ENCODE measurements at places on chromosomes 6 and 20.

- no peak for DNase-seq
These were observed 11.5 kb downstream of the RIOK1 start for GRCh38 chr6:7401075-7401474.

- DNase-seq, result no peak
These were observed 11.1 kb upstream of the ARFGEF2 start for GRCh38 chr20:48910347-48910781.

DNA sequence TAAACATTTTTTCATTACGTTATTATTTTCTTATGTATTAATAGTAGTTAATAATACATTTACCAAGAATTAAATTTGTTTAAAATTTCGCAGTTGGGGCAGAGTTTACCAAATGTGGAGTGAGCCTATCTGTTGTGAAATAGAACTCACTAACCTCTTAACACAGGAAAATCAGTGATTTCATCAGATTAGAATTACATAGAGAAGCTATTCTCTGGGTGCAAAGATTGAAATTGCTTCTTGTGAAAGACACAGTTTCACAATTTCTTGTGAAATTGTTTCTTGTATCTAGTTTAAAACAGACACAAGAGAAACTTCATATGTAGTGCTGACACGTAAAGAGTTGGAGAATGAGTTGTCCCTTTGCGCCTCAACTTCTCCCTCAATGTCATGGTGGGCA lies 69.4 kb upstream of the PRL start:
- DNase-seq, result no peak

GRCh38 chr6:72524011-72524645 lies 97.7 kb upstream of the KCNQ5 start:
- DNase-seq, result no peak

DNA sequence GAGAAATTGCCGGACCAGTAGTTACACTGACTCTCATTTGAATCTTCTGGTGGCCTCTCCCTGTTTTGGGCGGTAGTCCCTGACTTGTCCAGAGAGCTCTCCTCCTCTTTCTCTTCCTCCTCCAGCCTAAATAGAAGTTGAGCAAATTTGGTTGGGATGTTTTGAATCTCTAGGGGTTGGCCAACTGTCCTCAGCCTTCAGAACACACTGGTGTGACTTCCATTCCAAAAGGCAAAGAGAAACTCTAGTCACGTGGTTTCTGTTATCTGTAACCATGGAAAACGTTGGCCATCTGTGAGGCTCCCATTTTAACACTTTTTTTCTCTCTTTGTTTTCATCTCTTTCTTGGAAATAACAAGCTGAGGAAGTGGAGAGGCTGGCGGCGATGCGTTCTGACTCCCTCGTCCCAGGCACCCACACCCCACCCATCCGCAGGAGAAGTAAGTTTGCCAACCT lies 275.3 kb downstream of the TBC1D7 start:
- DNase-seq, result no peak

DNA sequence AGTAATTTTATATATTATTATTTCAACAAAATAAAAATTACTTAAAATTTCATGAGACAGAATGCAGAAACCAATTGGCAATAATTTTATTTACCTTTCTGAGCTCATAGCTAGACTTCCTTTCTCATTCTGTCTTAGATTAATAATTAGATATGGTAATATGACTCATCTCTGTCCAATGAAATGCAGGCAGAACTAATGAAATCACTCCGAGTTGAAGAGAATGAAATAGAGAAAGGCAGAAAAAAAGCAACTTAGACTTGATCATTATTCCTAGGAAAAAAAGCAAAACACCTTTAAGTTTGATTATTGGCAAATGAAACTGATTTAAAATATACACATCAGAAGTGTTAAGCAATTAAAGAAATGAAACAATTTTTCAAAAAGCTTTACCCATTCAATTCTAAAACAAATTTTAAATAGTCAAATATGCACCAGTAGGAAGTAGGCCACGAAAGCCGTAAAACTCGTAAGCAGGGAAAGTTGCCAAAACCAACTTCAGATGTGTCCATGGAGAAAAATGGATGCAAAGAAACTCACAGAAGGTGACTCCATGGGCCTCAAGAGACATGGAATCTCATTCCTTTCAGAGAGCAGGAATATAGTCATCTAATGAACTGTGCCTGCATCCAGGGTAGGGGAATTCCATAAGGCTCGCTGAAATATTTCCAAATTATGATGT lies 293.8 kb upstream of the RGS17 start:
- no peak for DNase-seq

DNA sequence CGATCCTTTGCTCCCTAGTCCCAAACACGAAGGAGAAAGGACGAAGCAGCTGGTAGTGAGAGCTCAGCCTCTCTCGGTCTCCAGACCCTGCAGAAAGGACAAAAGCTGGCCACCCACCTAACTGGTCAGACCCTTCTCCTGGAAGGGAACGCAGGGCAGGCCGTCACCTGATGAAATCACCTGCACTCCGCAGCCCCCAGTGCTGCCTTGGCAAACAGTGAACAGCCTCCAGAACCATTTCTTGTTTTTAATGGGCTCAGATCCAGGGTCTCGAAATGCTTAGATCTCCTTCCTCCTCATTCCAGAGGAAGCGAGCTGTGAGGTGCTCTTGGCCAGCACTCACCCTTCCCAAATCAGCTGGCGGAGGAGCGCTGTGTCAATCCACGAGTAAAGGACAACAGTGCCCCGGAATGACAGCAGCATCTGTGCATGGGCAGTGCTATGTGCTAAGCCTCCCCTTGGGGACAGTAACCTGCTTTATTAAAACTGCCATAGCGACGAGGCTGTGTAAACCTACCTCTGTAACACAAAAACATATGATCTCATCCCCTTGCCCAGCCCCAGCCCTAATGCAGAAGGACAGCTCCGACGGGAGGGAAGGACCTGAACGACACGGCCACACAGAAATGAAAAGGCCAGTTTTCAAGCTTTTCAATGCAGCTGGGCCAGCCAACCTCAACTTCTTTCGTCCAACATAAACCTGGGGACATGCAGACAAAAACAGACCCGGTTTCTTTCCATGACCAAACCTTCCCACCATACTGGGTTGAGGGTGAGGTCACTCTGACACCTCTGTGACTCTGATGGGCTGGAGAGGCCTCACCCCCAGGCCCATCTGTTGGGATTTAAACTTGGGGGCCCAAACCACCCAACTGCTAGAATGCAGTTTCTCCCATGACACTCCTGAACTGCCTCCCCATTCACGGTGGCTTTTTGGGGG lies 43.3 kb downstream of the SULF2 start:
- DNase-seq, result no peak

- no peak for DNase-seq
These were observed 175.8 kb downstream of the ISM1 start for GRCh38 chr20:13396826-13397225.

DNA sequence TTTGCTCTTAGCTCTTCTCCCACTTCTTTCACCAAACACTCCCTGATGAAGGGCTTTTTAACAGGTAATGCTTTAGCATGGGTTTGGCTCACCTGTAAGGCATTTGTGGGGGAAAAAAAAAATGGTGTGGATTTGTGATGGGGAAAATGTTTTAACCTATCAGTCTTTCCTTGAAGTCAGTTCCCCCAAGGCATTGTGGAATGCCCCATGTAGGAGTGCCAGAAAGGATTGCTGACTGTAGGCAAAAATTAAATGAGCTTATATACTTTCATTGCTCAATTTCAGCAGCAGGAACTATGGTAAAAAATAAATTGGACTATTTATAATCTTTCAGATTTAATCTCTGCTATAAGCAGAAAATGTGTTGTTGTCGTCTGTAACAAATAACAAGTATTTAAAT lies 10.6 kb upstream of the SASH1 start:
- DNase-seq, result no peak

- no peak for DNase-seq
These were observed 221.6 kb upstream of the HS3ST5 start for GRCh38 chr6:114564302-114564933.

DNA sequence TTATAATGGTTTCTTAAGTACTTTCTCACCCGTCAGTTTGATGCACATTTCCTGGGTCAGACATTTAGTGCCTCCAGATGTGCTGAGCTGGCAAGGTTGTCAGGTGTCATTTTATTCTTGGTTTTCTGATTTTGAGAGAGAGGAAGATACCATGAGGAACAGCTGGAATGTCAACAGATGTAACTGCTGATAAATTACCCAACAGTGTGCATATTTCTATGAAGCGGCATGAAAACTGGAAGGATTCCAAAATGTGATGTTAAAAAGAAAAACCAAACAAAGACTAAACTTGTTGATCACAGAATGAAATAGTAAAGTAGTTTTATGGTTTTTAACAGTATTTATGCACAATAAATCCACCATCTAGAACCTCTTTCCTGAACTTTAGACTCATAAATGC lies 447.3 kb downstream of the HDGFL1 start:
- no peak for DNase-seq

GRCh38 chr6:40953486-40953885 lies 85.5 kb downstream of the UNC5CL start:
- DNase-seq, result no peak

DNA sequence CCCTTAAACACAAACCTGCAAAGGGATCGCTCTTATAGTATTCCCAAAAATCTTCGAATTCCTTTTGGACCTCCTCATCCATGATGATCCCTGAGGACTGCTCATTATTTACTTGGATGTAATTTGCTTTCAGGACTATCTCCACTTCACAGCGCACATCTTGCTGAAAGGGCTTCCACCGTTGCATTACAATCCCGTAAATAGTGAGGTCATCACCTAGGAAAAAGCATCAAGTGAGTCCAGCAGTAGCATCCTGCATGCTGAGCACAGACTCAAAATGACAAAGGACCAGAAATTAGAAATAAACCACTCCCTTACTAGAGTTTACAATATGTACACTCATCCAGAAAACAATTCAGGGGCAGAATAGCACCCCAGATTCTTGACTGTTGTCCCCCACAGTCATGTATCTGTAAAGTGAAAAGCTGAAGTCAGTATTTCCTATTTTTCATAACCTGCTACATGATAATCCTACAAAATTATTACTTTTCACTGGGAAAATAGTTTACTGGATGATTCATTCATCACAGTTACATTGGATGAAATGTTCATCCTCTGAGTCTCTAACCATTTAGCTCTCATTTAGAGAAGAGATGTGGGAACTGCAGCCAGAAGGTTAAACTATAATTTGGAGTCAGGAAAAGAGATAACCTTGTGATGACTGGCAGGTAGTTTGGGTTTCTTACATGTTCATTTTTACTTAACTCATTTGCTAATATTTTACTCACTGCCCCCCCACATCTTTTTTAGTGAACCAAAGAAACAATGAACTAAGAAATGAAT lies 17.2 kb downstream of the MCM9 start:
- DNase-seq, result no peak

DNA sequence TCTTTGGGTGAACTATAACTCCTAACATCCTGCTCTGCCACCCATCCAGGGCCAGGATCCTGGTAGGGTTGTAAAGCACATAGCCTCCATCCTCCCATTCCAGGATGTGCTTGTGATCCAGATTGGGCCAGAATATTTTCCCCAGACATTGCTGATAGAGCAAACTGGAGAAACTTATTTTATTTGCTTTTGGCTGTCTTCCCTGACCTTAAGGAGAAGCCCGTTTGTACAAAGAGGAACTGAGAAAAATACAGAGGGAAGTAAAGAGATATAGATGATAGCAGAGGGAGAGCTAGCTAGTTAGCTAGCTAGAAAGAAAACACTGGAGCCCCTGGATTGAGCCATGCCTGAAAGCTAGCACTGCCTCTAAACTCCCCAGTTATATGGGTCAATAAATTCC lies 9.0 kb upstream of the HDAC2 start:
- no peak for DNase-seq

DNA sequence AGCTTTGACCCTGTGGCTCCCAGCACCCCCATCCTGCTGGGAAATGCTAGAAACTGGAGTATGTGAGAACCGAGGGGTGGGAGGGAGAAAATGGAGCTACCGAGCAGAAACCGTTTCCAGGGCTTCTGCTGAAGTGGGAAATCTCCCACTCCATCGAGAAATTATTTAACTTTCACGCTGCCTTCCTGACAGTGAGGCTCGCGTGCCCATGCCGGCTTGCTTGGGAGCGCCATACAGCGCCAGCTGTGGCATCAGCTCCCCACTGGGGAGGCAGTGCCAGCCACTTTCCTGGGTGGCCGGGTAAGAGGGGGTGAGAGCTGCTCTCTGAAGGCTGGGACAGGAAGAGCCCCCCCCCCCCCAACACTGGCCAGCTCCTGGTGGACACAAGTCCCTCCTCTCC lies 268.9 kb downstream of the TAF4 start:
- no peak for DNase-seq

DNA sequence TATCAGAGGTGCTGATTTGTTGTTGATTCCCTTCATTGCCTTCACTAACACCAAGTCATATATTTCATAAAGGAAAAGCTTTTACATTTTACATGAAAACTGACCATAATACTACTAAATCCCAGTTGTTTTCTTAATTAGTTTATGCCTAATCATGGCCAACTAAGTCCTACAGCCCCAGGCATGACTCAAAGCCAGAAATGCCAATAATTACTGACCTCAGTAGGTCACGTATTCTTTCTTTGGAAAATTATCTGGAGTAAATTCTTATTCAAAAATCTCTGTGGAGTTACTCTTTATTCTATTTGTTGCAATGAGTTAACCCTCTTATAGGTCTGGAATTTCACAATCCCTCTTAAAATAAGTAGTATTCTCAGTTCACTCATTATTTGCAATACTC lies 13.5 kb upstream of the MYB start:
- DNase-seq, result no peak

DNA sequence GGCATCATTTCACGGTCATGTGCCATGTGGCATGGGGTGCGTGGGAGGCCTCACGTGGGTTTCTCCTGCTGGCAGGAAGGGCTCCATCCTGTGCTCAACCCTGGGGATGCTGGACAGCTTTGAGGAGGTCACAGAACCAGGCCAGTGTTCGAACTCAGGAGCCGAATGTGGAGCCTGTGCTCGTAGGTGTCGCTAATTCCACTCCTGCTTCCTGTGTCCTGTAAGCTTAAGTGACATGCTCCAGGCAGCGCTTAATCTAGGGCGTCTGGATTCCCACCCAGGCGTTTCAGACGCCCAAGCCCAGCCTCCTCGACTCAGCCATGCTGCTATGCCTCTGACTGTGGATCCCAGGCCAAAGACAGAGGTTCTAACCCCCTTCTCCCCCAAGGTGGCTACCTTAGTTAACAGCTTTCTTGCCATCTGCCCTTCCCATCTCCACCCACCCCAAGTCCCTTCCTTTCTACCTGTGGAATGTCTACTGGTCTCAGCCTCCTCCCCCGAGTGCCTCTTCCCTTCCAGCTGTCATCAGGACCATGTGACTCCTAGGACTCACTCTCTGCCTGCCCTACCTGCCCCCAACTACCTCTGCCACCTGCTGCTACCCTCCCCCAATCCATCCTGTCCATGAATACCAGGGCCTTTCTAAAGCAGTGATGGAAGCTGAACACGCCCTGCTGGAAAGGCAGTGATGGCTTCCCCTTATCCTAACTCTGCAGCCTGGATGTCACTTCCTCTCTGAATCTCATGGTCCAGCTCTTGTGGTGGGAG lies 255.1 kb downstream of the CDH26 start:
- no peak for DNase-seq
